Activated naive CD4-positive, alpha-beta T cell treated with Interleukin-2 at 50 U/mL for 16 hours (primary cell): ENCODE measurements at places on chromosomes 5 and 9.

- no peak for DNase-seq
Observed at GRCh38 chr5:8606231-8606630, 737.3 kb downstream of the MTRR start.

DNA sequence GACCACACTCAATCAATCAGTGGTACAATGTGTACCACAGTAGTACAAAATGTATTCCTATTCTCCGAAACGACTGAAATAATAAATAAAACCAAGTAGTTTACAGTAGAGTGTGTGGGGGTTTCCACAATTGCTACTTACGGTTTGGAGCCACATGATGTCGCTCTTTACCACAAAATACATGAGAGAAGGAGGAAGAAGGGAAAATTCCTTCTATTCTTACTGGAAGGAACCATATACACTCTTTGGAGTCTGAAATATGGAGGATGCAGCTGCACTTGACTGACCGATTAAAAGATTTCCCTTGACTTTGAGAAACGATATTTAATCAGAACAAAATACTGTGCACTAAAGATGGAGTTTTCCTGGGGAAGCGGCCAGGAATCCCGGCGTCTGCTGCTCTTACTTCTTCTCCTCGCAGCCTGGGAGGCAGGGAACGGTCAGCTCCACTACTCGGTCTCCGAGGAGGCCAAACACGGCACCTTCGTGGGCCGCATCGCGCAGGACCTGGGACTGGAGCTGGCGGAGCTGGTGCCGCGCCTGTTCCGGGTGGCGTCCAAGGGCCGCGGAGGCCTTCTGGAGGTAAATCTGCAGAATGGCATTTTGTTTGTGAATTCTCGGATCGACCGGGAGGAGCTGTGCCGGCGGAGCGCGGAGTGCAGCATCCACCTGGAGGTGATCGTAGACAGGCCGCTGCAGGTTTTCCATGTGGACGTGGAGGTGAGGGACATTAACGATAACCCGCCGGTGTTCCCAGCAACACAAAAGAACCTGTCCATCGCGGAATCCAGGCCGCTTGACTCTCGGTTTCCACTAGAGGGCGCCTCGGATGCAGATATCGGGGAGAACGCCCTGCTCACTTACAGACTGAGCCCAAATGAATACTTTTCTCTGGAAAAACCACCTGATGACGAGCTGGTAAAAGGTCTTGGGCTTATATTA is at the start of gene PCDHA4:
TSS of gene PCDHA4 (plus strand) at position 235 of the 942 bp plus-strand sequence.
- DNase-seq: no peak

DNA sequence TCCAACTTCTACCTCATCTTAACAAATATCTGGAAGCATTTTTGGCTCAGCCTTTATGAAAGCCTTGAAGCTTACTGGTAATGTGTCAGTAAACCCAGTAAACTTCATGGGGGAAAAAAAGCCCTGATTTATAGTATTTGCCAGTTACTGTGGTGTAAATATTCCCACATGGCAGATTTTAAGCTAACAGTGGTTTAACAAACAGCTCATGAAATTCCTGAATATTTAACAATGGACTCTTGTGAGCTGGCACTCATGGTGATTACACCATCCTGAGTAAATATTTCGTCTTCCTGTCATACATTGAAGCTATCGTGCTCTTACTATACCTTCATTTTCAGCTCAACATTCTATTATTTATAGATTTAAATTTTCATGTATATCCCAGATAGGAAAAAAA is 57.0 kb upstream of the ACOT12 start:
- DNase-seq: no peak

GRCh38 chr9:121059998-121060636 is 10.0 kb upstream of the C5 start:
- DNase-seq: no peak

DNA sequence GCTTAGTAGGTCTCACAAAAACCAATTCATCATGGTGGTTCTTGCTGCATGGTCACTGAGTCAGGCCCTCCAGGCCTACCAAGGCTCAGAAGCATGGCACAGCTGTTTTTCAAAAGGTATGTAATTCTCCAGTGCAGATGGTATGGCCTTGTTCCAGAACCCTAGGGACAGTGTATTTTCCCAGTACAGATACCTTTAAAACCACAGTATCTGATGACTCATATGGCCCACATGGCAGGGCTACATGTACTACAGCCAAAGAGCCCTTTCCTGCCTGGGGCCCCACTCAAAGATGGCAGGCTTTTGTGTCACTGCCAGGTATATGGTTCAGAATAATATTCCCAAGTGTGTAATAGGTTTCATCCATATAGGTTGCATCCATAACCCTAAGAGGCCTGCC is 16.5 kb downstream of the CSF2 start:
- no peak for DNase-seq

GRCh38 chr5:194102-194501 is 2.8 kb downstream of the LRRC14B start:
- DNase-seq: no peak

DNA sequence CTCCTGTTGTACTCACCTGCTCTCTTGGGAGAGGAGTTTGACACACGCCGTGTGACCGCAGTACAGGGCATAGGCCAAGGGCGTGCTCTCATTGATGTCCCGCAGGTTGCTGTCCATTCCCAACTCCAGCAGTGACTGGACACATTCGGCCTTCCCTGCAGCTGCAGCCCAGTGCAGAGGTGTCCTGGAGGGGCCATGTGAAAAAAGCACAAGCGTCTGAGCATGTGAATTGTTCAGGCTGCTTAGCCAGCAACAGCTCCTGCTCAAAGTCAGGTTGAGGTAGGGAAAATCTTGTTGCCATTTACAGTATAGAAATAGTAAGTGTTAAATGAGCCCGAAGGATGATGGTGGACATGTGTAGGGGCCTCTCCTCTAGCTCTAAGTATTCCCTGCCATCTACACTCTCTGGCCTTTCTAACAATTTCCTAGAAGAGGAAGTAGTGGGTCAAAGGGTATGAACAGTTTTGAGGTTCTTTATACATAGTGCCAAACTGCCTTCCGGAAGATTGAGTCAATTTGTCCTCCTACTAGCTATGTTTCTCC is 116.5 kb downstream of the ANKRD55 start:
- no peak for DNase-seq

DNA sequence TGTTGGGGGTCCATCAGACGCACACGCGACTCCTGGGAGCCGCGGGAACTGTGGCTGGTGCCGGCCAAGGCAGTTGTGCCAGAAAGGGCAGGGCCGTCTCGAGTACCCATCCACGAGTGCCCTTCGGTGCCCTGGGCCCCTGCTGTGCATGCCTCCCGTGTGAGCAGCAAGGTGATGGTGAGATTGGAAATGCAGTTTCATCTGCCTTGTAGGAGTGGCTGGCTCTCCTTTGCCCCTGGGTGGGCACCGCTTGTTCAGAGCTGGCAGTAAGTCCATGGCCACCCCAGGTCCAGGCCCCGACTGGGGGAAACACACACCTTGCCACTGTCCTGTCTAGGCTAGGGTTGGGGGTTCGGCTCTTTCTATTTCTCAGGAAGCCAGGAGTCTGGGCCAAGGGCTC is 5.7 kb downstream of the NKD2 start:
- no peak for DNase-seq

- DNase-seq: no peak
Observed at GRCh38 chr9:121434969-121435368, 64.7 kb downstream of the GGTA1 start.

- DNase-seq: no peak
Observed at GRCh38 chr5:164354139-164354751, 848.8 kb downstream of the MAT2B start.

GRCh38 chr9:97807681-97808080 is 45.3 kb upstream of the FOXE1 start:
- DNase-seq: no peak

GRCh38 chr9:113805486-113806132 is 70.5 kb upstream of the ZNF618 start:
- DNase-seq: no peak
